ENCODE measurements at places on chromosomes 2 and 18. TPM values are rescaled to one million over a fixed set of nuclear protein-coding genes. Genes with fewer than 3 reads are reported as not detected.

DNA sequence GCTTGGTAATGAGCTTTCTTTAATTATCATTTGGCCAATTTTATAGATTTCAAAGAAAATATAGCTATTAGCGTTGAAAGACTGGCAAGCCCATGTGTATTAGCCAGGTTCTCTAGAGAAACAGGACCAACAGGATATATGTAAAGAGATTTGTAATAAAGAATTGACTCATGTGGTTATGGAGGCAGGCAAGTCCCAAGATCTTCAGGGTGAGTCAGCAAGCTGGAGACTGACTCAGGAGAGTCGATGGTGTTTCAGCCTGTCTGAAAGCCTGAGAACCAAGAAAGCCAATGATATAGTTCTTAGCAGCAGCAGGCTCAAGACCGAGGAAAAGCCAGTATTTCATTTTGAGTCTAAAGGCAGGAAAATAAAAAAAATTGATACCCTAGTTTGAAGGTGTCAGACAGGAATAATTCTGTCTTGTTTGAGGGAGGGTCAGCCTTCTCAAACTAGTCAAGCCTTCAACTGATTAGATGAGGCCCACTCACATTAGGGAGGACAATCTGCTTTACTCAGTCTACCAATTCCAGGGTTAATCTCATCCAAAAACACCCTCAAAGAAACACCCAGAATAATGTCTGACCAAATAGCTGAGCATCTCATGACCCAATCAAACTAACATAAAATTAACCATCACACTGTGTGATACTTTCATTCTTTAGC, 78.3 kb upstream of the CRIM1 start:
- no peak for DNase-seq

The DSG1 gene
- 0.11 TPM for polyA plus RNA-seq

DNA sequence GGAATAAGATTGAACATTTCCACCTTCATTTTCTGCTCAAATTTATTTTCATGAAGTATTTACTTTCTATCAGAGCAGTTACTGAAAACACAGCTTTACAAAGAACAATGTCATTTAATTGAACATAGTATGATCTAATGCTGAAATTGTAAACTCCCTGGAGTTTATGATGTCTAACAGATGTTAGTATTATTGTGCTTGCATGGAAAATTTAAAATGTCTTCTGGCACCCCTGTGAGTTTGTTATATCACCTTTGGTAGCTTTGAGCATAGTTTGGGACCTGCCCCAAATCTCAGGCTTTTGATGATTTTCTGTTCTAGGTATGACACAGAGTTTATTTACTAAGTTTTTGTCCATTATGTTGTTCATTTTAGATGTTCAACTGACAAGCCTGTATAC, 28.1 kb downstream of the FAM171B start:
- DNase-seq: no peak

The TWIST2 gene
- 8.5 TPM for polyA plus RNA-seq

DNA sequence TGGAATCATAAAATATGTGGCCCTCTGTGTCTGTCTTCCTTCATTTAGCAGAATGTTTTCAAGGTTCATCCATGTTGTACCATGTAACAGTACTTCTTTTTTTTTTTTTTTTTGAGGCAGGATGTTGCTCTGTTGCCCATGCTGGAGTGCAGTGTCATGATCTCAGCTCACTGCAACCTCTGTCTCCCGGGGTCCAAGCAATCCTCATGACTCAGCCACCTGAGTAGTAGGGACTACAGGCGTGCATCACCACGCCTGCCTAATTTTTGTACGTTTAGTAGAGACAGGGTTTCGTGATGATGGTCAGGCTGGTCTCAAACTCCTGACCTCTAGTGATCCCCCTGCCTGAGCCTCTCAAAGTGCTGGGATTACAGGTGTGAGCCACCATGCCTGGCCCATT, 31.2 kb downstream of the RAB1A start:
- DNase-seq: no peak

DNA sequence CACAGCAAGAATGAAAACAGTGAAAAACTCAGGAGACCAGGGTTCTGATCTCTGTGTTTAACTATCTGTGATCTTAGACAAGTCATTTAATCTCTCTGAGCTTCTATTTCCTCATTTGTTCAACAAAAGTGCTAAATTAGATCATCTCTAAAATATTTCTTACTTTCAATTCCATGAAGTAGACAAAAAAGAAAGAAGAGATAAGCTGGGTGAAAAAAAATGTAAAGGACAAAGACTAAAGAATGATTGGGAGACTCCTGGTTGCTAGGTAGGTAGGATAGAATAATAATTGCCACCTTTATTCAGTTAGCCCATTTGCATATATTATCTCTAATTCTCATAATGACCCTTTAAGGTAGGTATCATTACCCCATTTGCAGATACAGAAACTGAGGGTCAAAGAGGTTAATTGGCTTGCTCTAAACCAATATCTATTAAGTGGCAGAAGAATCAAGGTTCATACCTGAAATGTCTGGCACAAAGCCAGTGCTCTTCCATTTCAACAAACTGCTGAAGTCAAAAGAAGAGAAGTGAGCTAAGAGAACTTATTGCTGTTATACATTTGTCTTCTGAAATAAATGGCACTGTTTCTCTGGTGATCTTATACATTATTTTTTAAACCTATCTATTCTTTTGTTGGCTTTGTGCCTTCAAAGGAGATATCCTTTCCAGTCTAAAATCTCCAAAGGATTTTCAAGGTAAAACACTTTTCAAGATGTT, 141.7 kb downstream of the OTX1 start:
- DNase-seq: no peak

DNA sequence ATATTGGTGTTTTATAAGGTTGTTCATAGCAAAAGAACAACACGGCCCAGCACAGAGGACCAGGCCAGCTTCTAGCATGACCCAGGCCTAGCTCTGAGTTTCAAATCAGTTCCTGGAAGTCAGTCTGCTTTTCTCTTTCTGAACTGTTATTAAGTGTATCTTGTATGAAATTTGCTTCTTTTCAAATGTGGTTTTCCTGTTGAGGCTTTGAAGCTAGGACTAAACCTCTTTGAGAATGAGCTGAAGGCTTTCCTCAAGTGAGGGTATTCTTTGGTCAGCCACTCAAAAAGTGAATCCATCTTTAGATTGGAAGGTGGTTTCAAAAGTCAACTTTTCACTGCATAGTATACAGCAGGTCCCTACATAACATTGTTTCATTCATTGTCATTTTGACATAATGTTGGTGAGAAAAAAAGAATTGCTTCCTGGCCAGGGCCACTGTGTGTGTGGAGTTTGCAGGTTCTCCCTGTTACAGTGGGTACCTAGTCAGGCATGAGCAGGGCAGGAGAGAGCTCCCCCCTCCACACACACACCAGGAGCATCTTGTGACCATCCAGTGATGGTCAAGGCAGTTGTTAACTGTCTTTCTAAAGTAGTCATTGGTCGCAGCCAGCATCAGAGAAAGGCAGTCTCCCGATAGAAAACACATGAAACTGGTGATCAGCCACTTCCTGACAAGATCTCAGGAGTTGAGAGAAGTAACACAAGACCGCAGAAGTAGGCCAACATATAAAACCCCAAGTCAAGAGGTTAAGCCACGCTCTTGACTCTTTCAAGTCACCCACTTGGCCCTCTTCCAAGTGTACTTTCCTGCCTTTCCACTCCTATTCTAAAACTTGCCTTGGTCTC, 6.7 kb upstream of the ACAA2 start:
- DNase-seq: no peak

DNA sequence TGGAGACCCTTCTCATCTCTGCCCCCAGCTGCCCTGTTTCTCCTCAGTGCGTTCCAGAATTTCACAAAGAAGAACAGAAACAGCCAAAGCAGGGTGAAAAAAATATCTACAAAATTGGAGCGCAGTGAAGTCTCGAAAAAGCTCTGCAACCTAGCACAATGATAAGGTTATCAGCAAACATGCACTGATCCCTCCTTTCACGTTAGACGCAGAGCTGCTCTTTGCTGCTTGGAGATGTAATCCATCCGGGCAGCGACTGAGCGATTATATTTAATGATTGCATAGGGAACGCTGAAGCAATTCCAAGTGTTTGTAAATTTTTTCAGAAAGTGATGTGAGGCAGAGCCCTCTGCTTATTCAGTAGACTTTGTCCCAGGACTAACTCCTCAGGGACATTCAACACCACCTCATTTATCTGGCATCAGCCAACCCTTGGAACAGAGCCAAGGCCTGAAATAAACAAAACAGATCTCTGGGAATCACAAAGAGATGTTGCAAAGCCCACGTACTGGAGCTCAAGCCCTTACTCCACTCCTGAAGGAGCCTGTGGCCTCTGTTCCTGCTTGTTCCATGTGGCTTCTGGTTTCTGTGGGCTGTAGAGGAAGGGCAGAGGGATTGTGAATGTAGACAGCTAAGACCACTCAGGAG, 172.6 kb upstream of the BCL2L11 start:
- no peak for DNase-seq

- DNase-seq: no peak
Observed at GRCh38 chr2:42809819-42810120, 17.4 kb upstream of the HAAO start.

The TGFA gene
- polyA plus RNA-seq: 18.4 TPM

The SERPINB2 gene
- 0.14 TPM for polyA plus RNA-seq

The EVA1A gene
- 15.6 TPM for polyA plus RNA-seq

The AKAIN1 gene
- 0.34 TPM for polyA plus RNA-seq

GRCh38 chr2:111958901-111959300, 60.5 kb downstream of the MERTK start:
- DNase-seq: no peak

The DUSP11 gene
- polyA plus RNA-seq: 39.0 TPM

- no peak for DNase-seq
Observed at GRCh38 chr2:124145982-124146381, 120.9 kb downstream of the CNTNAP5 start.

The MAP3K19 gene
- polyA plus RNA-seq: 0.83 TPM

The C2orf80 gene
- 0.17 TPM for polyA plus RNA-seq

Measured in right renal pelvis (tissue), 4 donors.